ENCODE measurements at places on chromosomes 5 and 9. TPM values are rescaled to one million over a fixed set of nuclear protein-coding genes. Genes with fewer than 3 reads are reported as not detected.

ARSI gene
- 0.40 TPM for polyA plus RNA-seq

NTNG2 gene
- polyA plus RNA-seq, result 0.33 TPM

PRLR gene
- polyA plus RNA-seq, result 2.2 TPM

CDKN2A gene
- not detected for polyA plus RNA-seq

DHFR gene
- polyA plus RNA-seq, result 39.7 TPM

SPINK13 gene
- not detected for polyA plus RNA-seq

PAEP gene
- polyA plus RNA-seq, result not detected

DNA sequence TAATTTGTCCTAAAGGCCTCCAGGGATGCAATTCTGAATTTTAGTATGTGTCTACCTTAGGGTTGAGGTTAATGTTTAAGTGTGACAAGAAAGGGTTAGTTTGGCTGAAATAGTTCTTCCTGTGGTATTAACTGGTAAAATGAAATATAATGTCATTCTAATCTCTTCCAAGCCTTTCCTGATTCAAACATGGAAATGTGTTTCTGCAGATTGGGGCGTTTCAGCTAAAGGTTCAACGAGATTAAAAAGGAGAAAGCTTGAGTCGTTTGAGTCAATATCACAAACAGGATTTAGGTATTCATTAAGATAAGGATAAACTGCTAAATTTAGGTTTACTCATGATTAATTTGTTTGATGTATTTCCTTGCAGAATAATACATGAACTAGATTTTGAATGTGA, 34.4 kb upstream of the ALDOB start:
- no peaks in the 10 kb centered on the region for H3K36me3 ChIP-seq
- DNase-seq, result no peak
- no peaks in the 10 kb centered on the region for H3K27me3 ChIP-seq
- H3K4me1 ChIP-seq, result no peaks in the 10 kb centered on the region
- H3K4me3 ChIP-seq, result no peak overlapping the region

DNA sequence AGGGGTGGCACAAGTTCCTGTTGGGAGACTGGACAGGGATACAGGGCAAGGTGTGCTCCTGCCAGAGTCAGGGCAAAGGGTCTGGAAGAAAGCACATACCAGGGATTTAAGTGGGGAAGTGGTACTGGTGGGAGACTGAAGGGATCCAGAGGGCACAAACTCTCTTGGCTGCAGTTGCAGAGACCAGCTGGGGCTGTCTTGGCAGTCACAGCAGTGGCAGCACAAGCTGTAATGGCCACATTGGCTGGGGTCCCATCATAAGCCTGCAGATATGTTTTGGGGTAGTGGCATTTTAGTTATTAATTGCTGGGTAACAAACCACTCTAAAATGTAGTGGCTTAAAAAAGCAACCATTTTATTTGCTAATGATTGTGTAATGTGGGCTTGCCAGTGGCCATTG, 492.2 kb downstream of the ENC1 start:
- H3K4me1 ChIP-seq, result no peaks in the 10 kb centered on the region
- DNase-seq, result no peak
- no peak overlapping the region for H3K27ac ChIP-seq
- no peak overlapping the region for H3K4me3 ChIP-seq

DNA sequence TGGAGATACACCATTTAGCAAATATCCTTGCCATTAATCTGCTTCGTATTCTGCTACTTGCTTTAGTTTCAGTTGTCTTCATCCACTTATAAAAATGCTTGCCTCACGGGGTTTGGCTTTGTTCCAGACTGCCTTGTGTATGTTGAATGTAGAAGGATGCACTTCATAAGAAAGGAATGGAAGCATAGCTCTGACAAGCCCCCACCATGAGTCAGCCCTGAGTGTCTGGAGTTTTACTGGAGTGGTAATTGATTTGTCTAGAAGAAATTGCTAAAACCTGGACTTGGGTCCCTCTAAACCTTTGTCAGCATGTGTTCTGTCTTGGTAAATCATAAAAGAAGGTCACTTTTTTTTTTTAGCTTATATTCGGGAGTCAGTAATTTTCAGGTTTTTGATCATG, 4.6 kb downstream of the TEX48 start:
- H3K36me3 ChIP-seq, result no peaks in the 10 kb centered on the region
- no peaks in the 10 kb centered on the region for H3K27me3 ChIP-seq
- no peak overlapping the region for H3K4me3 ChIP-seq
- DNase-seq, result no peak
- no peak overlapping the region for H3K27ac ChIP-seq

DNA sequence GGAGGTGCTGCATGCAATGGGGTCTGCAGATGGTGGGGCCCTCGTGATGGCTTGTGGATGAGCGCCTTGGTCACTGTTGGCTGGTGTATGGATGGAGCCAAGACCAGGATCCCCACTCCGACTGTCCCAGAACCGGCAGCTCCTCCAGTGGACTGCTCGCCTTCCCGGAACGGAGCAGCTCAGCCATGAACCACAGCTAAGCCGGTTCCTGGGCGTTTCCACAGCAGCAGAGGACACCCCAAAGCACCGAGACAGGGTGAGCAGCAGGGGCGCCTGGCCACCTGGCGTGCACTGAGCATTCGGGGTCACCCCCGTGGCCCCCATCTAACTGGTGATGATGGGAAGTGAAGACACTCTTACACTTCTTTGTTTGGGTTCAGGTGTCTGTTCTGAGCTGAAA, 26.1 kb downstream of the CCDC187 start:
- DNase-seq, result no peak
- no peaks in the 10 kb centered on the region for H3K36me3 ChIP-seq
- H3K27me3 ChIP-seq, result peaks cover 6% of the 10 kb centered on the region
- no peaks in the 10 kb centered on the region for H3K4me1 ChIP-seq
- H3K4me3 ChIP-seq, result no peak overlapping the region

- H3K4me1 ChIP-seq, result no peaks in the 10 kb centered on the region
- H3K36me3 ChIP-seq, result no peaks in the 10 kb centered on the region
- DNase-seq, result peak; percentile 78
Observed at GRCh38 chr5:134184155-134185135, 7.7 kb upstream of the SKP1 start.

DNA sequence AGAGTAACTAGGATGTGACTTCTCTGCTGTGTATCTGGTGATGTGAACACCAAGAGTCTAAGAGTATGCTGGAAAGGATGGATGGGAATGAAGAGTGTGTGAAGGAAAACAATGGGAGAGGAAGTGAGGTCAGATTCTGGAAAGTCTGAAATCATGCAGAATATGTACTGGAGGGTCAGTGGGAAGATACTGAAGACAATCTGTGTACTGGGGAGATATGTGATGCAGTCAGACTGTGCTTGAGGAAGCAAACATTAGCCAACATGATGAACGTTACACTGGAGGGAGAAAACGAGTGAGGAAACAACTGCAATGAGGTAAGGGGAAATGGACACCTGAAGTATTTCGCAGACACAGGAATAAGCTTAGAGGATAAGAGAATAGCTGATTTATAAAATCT, 105.7 kb downstream of the NR3C1 start:
- no peak overlapping the region for H3K27ac ChIP-seq
- H3K27me3 ChIP-seq, result no peaks in the 10 kb centered on the region
- no peak overlapping the region for H3K4me3 ChIP-seq
- peaks cover 7% of the 10 kb centered on the region for H3K36me3 ChIP-seq

DNA sequence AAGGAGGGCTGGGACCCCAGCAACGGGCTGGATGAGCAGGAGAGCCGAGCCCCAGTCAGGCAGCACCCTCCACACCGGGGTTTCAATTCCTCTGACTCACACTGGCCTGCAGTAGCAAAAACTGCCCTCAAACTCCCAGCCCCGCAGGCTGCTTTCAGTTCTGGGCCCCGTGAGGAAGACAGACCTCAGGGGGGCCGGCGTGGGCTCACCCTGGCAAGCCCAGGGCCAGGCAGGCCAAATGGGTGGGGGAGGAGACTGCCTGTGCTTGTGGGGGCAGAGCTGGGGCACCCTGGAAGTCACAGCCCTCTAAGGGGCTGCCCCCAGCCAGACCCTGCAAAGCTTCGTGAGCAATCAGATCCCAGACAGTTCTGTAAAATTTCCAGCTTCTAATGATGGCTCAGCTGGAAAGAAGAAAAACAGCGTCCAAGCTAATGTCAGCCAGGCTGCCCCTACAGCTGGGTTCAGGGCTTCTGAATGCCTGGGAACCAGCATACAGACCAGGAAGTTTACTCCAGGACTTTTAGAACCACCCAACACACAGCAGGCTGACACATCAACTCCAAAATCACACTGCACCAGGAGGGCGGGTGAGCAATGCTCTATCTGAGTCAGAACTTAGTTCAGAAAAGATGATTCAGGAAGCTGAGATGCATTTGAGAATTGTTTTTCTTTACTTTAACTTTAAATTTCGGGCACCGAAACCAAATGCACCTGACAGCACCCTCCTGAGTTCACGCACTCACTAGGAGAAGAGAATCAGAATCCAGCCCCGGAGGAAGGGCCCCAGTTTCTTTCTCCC, 34.7 kb downstream of the LPCAT1 start:
- DNase-seq, result no peak
- H3K4me3 ChIP-seq, result no peak overlapping the region
- peaks cover 5% of the 10 kb centered on the region for H3K36me3 ChIP-seq

DNA sequence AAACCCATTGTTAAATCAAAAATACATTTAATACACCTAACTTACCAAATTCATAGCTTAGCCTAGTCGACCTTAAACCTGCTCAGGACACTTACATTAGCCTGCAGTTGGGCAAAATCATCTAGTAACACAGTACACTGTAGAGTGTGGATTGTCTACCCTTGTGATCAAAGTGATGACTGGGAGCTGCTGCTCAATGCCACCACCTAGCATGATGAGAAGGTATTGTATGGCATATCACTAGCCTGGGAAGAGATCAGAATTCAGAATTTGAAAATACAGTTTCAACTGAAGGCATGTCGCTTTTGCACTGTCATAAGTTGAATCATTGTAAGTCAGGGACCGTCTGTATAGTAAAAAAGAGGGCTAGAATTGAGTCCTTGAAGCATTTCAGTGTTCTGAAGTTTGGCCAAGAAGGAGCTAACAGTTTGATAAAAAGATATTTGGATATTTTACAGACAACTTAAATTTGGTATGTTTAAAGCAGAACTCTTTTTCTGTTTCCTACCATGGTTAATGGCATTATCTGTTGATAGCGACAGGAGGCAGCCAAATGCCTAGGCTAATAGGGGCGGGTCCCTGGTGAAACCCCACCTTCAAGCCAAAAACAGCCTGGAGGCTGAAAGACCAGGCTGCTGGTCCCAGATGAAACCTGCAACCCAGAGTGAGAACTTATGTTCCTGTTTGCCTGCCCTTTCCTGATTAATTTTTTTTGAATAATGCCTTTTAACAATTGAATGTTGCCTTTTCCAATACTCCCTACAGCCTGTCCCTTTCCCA, 23.0 kb downstream of the SMIM15 start:
- no peaks in the 10 kb centered on the region for H3K27me3 ChIP-seq
- H3K4me1 ChIP-seq, result no peaks in the 10 kb centered on the region
- H3K36me3 ChIP-seq, result no peaks in the 10 kb centered on the region

DNA sequence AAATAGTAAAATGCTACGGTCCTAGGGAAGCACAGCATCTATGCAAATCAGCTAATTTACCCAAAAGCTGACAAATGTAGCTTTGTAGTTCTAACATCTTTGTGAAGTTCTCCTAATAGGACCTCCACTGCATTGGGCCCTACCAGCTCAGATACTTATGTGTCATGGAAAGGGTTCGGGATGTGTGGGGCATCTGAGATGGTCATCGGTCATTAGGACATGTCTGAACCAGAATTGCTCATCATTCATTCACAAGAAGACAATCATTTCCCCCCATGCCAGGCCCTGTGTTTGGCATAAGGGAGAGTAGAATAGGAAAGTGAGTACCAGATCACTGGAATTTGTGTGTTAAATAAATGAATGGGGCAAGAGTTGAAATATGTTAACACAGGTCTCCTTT, 35.7 kb downstream of the PWWP2A start:
- no peaks in the 10 kb centered on the region for H3K36me3 ChIP-seq
- no peak overlapping the region for H3K27ac ChIP-seq
- no peaks in the 10 kb centered on the region for H3K27me3 ChIP-seq
- no peaks in the 10 kb centered on the region for H3K4me1 ChIP-seq
- H3K4me3 ChIP-seq, result no peak overlapping the region
- no peak for DNase-seq

- no peak overlapping the region for H3K27ac ChIP-seq
- H3K4me3 ChIP-seq, result no peak overlapping the region
- H3K36me3 ChIP-seq, result no peaks in the 10 kb centered on the region
- DNase-seq, result no peak
- no peaks in the 10 kb centered on the region for H3K4me1 ChIP-seq
Observed at GRCh38 chr9:124122813-124123462, 111.4 kb downstream of the LHX2 start.

DNA sequence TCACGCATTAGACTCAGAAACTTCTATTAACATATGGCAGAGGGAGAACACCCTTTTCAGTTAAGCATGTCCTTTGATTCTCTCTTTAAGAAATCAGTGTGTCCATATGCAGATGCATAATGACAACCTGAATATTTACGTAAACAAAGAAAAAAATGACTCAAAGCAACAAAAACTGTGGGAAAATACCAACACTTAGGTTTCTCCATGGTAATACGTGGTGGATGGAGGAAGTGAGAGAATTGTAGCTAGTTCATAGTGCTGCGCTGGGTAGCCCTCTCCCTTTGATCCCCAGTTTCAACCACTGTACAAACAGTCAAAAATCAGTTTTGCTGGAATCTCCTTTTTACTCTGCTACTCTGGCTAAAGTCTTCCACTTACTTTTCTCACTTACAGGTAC, 2.0 kb upstream of the MAP3K1 start:
- H3K4me3 ChIP-seq, result no peak overlapping the region
- H3K36me3 ChIP-seq, result no peaks in the 10 kb centered on the region
- no peak overlapping the region for H3K27ac ChIP-seq
- H3K4me1 ChIP-seq, result no peaks in the 10 kb centered on the region

DNA sequence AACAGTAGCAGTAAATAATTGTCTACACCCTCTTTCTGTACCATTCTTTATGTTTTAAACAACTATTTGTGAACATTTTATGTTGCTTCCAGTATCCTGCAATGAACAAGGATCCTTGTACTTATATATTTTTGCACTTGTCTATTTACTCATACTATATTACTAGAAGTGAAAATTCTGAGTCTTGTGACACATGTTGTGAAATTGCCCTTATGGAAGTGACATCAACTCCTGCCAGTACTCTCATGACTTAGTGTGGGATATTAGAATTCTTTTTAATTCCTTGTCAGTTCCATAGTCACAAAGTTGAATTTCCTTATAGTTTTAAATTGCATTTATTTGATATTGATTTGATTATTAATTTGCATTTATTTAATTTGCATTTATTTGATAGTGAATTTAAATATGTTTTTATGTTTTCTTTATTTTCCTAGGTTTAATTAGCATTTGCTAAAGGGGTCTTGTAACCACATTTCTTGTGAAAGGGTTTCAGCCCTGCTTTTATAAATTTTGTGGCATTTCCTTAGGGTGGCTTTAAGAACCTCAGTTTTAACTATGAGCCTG, 27.7 kb downstream of the PARP8 start:
- H3K36me3 ChIP-seq, result no peaks in the 10 kb centered on the region
- no peak overlapping the region for H3K4me3 ChIP-seq
- no peak overlapping the region for H3K27ac ChIP-seq
- no peaks in the 10 kb centered on the region for H3K27me3 ChIP-seq
- no peaks in the 10 kb centered on the region for H3K4me1 ChIP-seq
- no peak for DNase-seq

DNA sequence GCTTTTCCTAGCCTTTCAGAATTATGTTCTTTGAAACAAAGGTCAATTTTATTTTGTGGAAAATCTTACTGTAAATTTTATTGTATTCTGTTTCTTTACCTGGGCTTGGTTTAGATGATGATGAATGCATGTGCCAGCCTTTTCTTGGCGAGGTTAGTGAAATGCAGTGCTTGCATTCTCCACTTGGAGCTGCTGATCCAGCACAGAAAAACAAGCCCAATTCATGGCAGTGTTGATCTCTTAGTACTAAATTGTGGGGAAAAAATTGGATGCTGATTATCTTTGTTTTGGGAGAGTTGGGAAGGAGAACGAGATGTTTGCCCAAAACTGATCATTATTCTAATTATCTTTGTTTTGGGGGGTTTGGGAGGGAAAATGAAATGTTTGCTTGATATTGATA, 3.7 kb downstream of the HABP4 start:
- no peak overlapping the region for H3K4me3 ChIP-seq
- no peak overlapping the region for H3K27ac ChIP-seq
- peaks cover 11% of the 10 kb centered on the region for H3K4me1 ChIP-seq
- H3K27me3 ChIP-seq, result peaks cover 16% of the 10 kb centered on the region
